Ovary (tissue), 10 donors: ENCODE measurements at places on chromosomes 7 and 10. TPM values are rescaled to one million over a fixed set of nuclear protein-coding genes. Genes with fewer than 3 reads are reported as not detected.

The IMMP2L gene
- polyA plus RNA-seq = 19.5 TPM

The WEE2 gene
- not detected for polyA plus RNA-seq

The GATAD1 gene
- 31.3 TPM for polyA plus RNA-seq

The C10orf105 gene
- 0.20 TPM for polyA plus RNA-seq

The PON3 gene
- polyA plus RNA-seq = 18.6 TPM

The TMEM229A gene
- 1.8 TPM for polyA plus RNA-seq

The PCDH15 gene
- 0.02 TPM for polyA plus RNA-seq

The CLCN1 gene
- polyA plus RNA-seq = not detected

The CRTAC1 gene
- 0.13 TPM for polyA plus RNA-seq

The ADGRA1 gene
- polyA plus RNA-seq = not detected

The GSAP gene
- polyA plus RNA-seq = 4.0 TPM

The TSPAN33 gene
- polyA plus RNA-seq = 9.3 TPM

The GIMAP4 gene
- polyA plus RNA-seq = 59.3 TPM

The OR9A2 gene
- not detected for polyA plus RNA-seq

The IQCE gene
- 4.4 TPM for polyA plus RNA-seq

The HTRA1 gene
- 724 TPM for polyA plus RNA-seq

The MORN4 gene
- polyA plus RNA-seq = 10.9 TPM

The NYAP1 gene
- polyA plus RNA-seq = 4.8 TPM

The CRYGN gene
- polyA plus RNA-seq = 0.24 TPM

The ASB10 gene
- not detected for polyA plus RNA-seq

The GTF2IRD1 gene
- polyA plus RNA-seq = 17.1 TPM
